Cardiac septum (tissue), 1 donor: ENCODE measurements at places on chromosomes 2 and 18. TPM values are rescaled to one million over a fixed set of nuclear protein-coding genes. Genes with fewer than 3 reads are reported as not detected.

Gene POMC
- total RNA-seq = 3.1 TPM

Gene AUP1
- 50.0 TPM for total RNA-seq

Gene MREG
- total RNA-seq = 0.32 TPM

DNA sequence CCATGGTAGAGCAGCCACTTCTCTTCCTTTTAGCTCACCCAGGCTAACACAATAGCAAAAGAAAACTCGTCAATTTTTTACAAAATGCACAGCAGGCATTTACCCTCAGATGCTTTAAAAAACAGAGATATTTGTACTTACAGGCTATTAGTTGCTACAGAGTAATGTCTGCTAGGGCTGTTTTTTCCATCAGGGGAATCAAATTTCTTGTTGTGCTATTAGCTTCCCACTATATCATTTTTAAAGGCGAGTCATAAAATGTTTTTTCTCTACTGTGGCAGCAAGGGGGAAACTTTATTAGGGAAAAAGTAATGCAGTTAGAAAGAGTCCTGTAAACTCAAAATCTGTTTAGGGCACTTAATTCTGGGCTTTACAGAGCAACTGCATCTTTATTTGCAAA, 277.9 kb upstream of the THSD7B start:
- DNase-seq = no peak

GRCh38 chr2:56749152-56749752, 565.5 kb downstream of the CCDC85A start:
- no peak for DNase-seq

DNA sequence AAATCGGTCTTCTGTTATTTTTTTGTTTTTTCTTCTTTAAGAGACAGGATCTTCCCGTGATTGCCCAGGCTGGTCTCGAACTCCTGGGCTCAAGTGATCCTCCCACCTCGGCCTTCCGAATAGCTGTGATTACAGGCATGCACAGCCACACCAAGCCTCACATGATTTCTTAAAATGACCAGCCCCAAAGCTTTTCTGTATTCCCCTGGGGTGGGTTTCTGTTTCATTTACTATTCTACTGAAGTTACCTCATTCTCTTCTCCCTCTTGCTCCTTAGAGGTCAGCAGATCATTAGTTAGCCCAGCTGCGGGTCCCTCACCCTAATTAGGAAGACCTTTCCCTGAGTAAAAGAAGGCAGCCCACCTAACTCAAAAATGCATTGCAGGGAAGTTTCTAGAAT, 27.6 kb downstream of the SLC1A4 start:
- DNase-seq = no peak
